ENCODE measurements at places on chromosomes 7 and 10.

- no peak for DNase-seq
Observed at GRCh38 chr10:25102147-25102822, 72.5 kb upstream of the GPR158 start.

DNA sequence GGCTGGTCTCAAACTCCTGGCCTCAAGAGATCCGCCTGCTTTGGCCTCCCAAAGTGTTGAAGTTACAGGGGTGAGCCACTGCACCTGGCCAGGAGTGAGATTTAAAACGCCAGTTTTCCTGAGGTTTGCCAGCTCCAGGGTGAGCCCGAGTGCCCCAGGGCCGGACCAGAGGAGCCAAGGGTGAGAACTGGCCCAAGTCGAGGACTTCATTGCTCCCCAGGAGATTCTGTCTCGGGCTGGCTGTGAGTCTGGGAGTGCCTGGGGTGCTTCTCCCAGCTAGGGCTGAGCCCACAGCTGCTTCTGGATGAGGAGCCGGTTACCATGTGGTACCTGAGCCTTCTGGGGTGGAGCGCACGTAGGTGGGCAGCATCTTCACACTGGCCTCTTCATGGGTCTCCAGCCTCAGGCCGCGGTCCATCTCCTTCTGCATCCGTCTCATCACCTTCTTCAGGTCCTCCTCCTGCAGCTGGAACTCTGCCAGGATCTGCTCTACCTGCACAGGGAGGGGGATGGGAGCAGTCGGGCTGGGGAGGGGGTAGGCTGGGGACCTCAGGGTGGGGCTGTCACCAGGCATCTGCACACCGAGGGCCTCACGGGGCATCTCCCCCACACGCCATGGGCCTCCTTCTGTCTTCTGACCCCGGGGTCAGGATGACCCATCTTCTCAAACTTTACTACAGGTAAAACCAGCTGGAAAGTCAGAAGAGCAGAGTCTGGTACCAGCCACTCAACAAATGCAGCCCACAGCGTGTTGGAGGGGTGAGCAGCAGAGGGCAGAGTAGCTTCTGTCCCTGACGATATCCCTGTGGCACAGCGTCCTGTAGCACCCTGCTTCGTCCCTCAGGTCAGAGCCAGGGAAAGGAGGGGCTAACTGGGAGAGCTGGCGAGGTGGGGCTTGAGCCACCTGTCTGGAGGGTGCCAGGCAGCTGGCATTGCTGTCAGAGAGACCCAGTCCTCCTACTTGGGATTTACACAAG is 12.1 kb upstream of the MYL7 start:
- DNase-seq: no peak

DNA sequence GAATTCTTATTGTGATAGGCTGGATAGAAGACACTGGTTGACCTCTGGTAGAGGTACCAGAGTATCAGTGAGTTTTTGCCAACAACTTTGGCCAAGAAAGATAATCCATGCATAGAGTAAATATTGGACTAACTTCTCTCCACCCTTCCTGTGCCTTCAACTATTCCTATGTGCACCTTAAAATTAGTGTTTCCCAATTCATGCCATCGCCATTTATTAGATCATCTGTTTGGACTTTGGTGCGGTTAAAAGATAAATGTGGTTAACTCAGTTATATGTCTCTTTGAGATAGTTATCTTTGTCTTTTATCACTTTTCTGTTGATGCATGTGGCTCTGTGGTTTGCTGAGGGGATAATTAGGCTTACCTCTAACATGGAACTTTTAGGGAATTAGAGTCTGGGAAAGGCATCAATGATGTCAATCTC is 4.6 kb downstream of the PAPSS2 start:
- no peak for DNase-seq

DNA sequence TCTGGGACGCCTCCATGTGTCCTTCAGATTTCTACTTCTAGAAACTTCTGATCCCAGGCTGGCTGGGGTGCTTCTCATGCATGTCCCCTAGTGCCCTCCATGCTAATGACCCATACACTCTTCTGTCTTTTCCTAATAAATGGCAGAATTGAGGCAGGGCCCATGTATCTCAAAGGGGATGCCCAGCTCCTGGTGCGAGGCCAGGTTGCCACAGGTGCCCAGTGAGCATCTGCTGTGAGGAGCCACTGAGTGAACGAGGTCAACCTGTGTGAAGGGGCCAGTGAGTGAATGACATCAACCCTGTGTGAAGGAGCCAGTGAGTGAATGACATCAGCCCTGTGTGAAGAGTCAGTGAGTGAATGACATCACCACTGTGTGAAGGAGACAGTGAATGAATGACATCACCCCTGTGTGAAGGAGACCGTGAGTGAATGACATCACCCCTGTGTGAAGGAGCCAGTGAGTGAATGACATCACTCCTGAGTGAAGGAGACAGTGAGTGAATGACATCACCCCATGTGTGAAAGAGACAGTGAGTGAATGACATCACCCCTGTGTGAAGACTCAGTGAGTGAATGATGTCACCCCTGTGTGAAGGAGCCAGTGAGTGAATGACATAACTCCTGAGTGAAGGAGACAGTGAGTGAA is 478.9 kb downstream of the PTPRN2 start:
- DNase-seq: no peak

GRCh38 chr7:85498031-85498430 is 311.2 kb upstream of the SEMA3D start:
- DNase-seq: no peak

DNA sequence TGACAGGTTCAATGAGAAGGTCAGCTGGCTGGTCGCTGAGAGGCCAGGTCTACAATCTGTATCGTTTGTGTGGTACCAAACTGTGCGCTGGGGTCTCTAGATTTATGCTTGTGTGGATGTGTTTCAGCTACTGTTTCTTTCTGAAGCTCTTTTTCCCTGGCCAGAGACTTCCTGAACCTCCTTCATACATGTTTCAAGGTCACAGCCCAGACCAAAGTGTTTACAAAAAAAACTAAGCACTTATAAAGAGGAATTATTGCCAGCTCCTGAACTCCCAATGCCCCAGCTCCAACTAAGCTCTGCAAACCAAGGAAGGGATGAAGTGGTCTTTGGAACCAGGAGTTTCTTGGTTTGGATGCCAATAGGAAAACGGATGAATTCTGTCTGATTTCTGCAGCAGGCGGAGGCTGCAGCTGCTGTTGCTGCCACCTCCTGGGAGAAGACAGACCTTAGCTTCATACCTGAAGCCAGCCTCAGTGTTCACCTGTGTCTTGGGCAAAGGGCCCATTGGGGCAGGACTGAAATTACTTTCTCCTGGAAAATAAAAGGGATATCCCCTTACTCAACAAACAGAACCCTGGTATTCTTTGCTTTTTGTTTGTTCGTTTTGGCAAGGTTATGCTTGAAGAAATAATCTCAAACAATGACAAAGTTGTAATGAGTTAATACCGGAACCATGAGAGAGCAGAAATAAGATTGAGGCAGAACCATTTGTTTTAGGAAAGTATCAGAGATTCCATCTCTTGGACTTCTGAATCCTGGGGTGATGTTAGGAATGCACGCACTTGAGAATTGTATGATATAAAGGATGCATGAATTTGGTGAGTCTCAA is 24.6 kb upstream of the MKLN1 start:
- DNase-seq: no peak

GRCh38 chr7:157652954-157653826 is 316.4 kb downstream of the DNAJB6 start:
- no peak for DNase-seq

DNA sequence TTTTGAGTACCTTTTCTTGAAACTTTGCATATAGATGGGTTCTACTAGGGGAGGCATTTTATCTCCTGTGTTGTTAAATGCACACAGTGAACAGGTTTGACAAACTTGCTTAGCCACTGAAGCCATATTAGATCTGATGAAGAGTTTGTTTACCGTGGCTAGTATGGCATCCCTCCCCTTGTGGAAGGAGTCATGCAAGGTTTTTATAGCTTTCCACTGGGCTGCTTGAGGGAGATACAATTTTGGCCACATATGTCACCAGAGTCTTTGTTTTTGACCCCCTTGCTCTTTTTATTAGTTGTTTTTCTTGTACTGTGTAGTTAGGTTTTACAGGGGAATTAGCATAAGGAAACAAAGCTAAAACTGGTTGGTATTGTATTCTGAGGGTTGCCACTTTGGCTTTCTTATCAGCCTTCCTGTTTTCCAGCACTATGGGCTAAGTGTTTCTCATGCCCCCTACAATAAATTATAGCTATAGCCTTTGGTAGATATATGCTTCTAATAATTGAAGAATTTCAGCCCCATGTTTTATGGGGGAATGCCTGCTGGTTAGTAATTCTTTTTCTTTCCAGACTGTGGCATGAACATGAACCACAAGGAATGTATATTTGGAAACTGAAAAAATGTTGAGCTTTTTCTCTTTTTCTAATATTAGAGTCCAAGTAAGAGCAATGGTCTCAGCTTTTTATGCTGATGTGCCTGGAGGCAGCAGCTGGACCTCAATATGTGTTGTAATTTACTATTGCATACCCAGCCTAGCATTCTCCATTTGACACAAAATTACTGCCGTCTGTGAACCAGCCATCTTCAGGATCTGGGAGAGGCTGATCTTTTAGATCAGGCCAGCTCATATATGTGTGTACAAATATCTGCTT is 18.4 kb upstream of the STEAP2 start:
- DNase-seq: no peak

DNA sequence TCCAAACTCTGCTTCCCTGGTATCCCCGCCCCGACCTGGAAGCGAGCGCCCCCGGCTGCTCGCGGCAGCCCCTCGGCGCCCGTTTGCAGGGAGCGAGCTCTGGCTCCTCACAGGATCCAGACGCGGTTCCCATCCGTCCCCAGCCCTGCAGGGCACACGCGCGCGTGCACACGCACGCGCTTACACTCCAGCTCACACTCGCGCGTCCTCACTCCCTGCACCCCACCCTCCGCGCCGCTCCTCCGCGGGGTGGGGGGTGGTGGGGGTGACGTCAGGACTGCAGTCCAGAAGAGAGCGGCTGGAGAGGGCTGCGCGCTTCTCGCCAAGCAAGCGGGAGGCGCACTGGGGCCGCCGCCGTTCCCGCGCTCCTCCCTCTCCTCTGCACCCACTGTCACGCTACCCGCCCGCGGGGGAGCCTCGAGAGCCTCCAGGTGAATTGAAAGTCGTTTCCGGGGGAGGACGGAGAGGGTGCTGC is 255.6 kb downstream of the OTUD1 start:
- DNase-seq: peak; percentile 5

- DNase-seq: peak; percentile 52
Observed at GRCh38 chr7:102891693-102892261, 21.0 kb upstream of the LRRC17 start.

DNA sequence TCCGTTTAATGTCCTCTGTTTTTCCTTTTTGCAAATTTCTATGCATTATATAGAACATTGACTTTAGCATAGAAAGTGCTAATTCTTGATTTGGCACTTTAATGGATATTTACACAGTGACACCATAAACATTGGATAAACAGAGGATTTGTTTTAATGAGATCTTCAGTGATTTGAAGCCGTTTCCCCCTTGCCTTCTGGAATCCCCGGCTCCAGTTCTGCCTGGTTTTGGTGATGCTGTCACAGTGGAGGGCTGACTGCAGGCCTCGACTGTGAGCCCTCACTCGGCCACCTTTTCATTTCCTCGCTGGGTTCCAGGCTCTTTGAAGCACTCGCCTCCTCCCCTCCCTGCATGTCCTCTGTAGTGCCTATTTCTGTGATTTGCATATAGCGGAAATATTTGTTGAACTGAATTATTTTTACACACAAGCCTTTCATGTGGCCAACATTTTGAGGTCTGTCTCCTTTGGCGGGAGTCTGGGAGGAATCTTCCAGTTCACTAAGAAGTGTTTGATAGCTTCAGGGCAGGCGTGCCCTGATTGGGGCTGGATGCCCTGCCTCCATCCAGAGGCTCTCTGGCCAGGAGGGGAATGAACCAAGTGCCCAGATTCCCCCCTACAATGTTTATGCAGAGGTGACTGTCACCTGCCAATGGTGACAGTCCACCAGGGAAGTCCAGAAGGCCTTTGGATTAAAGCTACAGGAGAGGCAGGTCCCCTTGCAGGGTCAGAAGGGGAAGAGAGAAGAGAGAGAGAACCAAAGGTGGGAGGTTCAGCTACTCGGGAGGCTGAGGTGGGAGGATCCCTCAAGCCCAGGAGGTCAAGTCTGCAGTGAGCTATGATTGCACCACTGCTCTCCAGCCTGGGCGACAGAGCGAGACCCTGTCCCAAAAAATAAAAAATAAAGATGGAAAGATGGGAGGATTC is 67.5 kb downstream of the CUX1 start:
- no peak for DNase-seq
